CD4-positive, alpha-beta T cell treated with Interleukin-15 for 4 hours (primary cell): ENCODE measurements at places on chromosomes 13 and 19.

DNA sequence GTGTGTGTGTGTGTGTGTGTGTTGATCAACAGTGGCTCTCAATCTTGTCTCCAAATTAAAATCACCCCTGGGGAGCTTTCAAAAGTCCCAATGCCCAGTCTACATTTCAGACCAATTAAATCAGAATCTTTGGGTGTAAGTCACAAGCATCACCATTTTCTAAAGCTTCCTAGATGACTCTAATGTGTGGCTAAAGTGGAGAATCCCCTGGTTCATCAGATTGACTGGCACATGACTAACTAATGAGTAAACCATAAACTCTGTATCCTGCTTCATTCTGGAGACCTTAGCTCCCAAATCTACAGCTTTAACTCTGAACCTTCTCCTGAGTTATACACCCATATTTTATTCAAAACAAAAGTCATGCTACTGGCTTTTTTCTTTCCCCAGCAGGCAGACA, 131.3 kb downstream of the SUCLA2 start:
- no peak for DNase-seq

DNA sequence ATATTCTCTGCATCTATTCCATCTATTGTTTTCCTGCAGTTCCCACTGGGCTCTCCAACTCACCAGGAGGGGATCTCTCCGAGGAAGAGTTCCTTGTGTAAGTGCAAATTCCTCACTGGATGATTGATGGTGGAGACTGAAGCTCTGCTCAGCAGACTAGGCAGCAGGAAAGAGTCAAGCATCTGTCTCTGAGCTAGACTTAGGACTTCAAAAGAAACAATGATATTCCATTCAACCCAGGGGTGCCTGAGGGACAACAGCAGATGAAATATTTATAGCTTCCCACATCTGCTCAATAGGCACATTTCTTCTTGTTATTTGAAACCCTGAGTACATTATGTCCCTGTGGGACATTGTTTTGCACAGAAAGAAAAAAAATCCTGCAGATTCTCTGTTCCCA, at the start of the genes OR7A5 and OR7C1:
Gene OR7A5 (minus strand): TSS at position 175 of the 400 bp plus-strand sequence. CDS start 6,944 bp downstream, outside the sequence.
Gene OR7C1 (minus strand): TSS at position 175 of the 400 bp plus-strand sequence. CDS start 35,049 bp downstream, outside the sequence.
- DNase-seq: no peak

GRCh38 chr19:47240996-47241918, 10.3 kb upstream of the BBC3 start:
- DNase-seq: peak; percentile 91

DNA sequence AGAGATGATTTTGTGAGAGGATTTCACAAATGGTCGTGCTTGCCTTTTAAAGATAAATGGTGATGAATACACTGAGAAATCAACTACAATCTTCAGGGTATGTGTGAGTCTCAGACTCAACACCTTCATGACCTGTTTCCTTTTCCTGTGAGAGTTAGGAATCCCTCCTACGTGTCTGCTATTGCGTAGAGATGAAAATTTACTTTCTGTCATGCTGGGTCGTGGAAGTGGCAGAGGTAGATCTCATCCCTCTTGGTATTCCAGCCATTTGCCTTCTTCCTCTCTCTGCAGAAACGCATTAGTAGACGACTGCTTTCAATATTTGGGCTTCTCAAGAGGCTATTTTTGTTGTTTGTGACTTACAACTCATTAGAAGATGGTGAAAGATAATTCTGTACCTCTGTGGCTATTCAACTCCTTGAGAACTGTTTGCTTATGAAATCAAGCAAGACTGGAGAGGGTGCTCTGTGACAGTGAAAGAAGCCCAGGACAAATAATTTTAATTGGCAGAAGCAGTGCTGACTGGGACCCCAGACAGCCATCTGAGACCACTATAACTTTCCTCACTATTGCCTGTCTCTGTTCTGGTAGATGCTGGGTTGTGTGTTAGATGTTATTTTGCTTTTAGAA, 233.1 kb downstream of the LACC1 start:
- DNase-seq: peak; percentile 16

- no peak for DNase-seq
Measured at GRCh38 chr19:7612282-7613274, 16.8 kb downstream of the XAB2 start.

GRCh38 chr13:34025746-34026145, 207.8 kb downstream of the RFC3 start:
- DNase-seq: no peak

DNA sequence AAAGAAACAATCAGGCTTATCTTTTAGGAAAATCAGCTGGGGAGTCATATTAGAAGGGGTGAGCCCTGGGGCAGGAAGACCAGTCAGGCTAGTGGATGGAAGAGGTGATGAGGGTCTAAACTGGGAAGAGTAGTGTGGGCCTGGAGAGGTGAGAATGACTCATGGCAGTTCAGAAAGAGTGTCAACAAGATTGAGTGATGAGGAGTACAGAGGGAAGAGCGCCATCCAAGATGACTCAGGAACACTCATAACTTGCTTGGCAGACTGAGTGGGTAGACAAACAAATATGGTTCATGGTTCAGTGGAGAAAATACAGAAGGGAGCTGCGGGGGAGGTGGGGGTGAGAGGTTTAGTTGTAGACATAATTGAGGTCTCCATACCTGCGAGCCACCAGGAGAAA, 17.3 kb upstream of the CLDN10 start:
- no peak for DNase-seq

DNA sequence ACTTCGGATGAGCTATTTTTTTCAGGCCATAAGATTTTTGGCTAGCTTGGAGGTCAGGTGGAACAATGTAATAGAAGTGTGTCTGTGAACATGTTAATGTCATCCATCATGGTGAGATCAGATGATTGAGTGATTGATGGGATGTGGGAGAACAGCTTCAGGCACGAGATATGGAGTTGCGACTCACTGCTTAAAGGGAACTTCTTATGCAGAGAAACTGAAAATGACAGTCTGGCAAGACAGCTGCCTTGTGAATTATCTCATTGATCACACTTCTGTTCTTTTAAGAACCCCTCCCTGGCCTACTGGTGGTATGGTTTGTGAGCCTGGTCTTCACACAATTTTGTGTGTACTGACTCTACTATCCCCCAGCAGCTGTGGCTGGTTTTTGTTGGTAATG, 96.0 kb downstream of the OLFM4 start:
- no peak for DNase-seq

GRCh38 chr13:80408270-80408669, 67.3 kb upstream of the SPRY2 start:
- DNase-seq: no peak

DNA sequence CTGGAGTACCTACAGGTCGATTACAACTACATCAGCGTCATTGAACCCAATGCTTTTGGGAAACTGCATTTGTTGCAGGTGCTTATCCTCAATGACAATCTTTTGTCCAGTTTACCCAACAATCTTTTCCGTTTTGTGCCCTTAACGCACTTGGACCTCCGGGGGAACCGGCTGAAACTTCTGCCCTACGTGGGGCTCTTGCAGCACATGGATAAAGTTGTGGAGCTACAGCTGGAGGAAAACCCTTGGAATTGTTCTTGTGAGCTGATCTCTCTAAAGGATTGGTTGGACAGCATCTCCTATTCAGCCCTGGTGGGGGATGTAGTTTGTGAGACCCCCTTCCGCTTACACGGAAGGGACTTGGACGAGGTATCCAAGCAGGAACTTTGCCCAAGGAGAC, 4.7 kb downstream of the SLITRK5 start:
- no peak for DNase-seq

DNA sequence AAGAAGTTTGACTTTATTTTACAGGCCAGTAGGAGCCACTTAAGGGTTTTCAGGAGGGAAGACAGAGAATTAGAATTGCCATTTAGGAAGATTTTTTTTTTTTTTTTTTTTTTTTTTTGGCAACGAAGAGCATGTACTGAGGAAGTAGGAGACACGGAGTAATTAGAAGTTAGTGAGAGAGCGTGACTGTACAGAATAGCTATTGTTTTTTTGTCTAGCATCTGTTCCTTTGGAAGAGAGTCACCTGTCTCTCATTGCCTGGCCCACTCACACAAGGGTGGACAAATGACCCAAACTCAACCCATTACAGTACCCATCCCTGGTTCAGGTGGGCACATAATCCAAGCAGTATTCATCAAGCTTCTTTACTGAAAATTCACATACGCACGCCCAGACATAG, 166.7 kb downstream of the LACC1 start:
- DNase-seq: no peak

DNA sequence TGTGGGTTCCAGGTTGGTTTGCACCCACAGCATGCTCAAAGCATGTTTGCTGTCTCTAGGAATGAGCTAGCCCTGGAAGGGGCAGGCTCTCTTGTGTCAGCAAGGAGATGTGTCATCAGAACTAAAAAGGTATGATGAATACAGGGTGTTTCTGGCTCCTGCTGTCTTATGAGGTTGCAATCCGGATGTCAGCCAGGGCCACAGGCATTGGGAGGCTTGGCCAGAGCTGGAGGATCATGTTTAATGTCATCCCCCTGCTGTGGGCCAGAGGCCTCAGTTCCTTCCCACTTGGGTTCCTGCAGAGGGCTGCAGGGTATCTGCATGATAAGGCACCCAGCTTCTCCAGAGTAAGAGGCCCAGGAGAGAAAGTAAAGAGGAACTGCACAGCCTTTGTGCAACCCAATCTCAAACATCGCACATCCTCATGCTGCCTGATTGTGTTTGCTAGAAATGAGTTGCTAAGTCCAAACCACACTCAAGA, 193.6 kb downstream of the COL4A1 start:
- no peak for DNase-seq
